ENCODE measurements at places on chromosomes 6 and 20.

GRCh38 chr6:14231071-14231483 is 113.5 kb downstream of the CD83 start:
- no peak for DNase-seq

DNA sequence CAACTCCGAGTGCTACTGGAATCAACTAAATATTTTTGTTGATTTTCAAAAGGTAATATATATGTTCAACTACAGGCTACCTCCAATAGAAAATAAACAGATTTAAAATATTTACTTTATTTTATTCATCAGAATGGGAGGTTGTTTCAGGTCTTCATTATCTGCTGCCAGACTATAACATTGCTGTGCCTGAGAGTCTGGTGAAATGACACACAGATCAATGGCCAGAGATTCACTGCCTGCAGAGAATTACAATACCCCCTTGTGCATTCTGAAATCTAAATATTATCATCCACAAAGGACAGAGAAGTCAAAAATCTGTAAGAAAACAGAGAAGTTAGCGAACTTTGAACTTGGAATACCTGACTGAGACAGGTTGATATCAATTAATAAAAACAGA is 667.8 kb upstream of the GJE1 start:
- DNase-seq, result no peak

DNA sequence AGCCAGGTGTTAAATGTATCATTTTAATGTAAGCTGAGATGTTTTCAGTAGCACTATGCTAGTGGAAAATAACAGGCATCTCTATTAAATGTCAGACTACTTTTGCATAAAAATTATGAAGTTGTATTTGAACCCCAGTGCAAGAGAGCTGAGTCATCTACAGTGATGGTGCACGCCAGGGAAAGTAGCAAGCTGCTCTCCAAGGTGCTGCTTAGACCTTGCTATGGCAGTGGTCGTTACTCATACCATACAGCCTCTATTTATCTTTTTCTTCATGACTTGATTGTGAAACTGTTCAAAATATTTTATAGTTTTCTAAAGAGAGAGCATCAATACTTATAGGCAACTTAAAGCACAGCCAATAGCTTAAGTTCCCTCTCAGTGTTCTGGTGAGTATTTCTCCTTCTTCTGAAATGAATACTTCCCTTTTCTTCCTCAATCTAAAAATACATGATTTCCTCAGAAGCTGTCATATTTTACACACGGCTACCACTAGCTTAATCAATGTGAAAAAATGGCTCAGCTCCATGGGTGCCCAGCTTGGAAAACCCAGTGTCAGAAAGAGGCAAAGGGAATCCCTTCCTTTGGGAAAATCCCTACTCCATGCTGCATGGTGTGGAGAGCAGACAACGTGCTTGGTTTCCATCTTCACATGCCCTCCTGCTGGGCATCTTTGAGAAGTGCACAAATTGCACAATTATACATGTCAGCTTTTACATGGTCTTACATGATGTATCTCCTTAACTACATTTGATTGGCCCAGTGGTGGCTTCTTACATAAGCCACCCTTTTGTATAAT is 105.6 kb downstream of the ELOVL4 start:
- DNase-seq, result no peak

DNA sequence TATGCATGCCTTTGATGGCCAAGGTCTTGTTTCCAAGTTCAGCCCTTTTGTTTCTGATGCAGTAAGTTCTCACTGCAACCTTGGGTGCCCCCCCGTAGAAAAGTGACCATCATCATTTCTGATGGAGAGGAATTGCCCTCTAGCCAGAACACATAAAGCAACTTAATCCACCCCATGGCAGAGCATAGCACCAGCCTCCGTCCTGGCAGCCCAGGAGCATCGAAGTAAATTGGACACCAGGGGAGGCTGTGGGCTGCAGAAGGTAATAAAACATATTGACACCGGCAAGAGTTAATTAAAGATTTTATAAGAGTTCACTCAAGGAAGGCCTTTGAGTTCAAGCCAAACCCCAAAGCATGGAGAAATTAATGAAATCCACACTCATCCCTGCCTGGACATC is 39.2 kb upstream of the CST7 start:
- DNase-seq, result no peak

DNA sequence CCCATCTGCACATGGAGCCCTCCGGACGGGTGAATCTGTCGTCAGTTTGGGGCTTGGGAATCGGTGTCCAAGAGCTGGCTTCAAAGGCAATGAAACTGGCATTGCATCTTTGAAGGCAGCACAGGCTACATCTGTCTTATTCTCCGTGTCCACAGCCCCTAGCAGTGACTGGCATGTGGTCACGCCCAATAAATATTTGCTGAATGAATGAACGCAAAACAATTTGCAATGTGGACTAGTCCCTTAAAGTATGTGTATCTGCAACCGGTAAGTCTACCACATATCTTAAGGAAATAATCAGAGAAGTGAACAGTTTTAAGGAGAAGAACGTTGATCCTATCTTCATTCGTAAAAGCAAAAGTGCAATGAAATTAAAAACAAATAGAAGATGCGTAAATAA is 8.0 kb upstream of the PMEPA1 start:
- no peak for DNase-seq

GRCh38 chr6:84667252-84668213 is 96.9 kb downstream of the TBX18 start:
- no peak for DNase-seq

DNA sequence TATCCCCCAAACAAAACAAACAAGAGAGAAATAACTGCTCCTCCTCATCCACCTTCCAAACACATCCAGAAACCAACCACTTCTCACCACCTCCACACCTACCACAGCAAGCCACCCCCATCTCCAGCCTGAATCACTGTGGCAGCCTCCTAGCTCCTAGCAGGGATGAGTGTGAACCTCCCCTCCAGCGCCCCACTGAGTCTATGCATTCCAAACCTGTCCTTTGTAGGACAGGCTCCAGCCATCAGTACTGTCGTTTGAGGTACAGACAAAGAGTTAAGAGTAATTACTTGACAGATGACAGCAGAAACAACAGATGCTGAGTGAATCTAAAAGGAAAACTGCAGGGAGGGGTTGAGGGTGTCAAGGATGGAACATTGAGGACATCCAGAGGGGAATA is 2.4 kb downstream of the METTL24 start:
- DNase-seq, result no peak

- no peak for DNase-seq
Measured at GRCh38 chr6:15280028-15280427, 34.2 kb downstream of the JARID2 start.

- no peak for DNase-seq
Measured at GRCh38 chr6:131400779-131401496, 172.1 kb upstream of the ARG1 start.

DNA sequence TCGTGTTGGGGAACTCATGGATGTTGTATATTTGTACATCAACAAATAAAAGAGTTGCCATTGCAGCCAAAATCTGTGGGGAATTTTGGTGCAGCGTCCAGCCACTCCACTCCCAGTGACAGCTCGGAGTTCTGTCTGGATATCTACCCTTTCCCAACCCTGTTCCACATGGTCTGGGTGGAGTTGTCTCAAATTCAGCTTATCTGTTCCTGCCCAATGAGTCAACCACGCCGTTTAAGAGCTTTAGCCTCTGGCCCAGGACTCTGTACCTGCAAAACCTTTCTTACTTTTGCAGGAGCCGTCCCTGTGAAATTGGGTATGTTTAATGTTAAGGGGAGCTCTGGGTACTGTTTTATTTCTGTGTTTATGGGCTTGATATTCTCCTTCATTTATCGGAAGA is 33.9 kb upstream of the OVOL2 start:
- DNase-seq, result no peak

DNA sequence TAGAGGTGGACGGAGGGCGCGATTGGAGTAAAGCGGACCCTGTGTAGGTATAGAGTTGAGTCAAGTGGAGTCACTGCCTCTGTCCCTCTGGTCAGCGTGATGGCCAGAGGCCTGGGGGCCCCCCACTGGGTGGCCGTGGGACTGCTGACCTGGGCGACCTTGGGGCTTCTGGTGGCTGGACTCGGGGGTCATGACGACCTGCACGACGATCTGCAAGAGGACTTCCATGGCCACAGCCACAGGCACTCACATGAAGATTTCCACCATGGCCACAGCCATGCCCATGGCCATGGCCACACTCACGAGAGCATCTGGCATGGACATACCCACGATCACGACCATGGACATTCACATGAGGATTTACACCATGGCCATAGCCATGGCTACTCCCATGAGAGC is 479 bp downstream of the SLC39A7 start:
- no peak for DNase-seq

DNA sequence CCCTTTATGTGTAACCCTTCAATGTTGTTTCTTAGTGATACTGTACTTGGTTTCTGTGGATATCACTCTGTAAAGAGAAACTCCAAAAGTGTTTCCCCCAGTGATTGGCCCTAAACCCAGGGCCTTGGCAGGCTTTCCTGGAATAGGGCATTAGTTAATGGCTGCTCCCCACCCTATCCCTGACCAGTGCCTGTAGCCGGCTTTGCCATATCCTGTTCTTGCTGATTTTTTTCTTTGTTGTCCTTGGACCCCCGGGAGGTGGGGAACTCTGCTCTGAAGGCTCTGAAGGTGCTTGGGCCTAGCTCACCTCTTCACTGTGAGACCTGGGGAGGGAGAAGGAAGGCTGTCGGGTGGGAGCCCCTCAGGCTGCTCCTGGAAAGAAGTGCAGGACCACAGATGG is 120.1 kb downstream of the TCP11 start:
- DNase-seq, result no peak

- peak; percentile 53 for DNase-seq
Measured at GRCh38 chr6:142943711-142944123, 1.3 kb downstream of the HIVEP2 start.
